Uterus (tissue), 4 donors: ENCODE measurements at places on chromosomes 12 and 14.

DNA sequence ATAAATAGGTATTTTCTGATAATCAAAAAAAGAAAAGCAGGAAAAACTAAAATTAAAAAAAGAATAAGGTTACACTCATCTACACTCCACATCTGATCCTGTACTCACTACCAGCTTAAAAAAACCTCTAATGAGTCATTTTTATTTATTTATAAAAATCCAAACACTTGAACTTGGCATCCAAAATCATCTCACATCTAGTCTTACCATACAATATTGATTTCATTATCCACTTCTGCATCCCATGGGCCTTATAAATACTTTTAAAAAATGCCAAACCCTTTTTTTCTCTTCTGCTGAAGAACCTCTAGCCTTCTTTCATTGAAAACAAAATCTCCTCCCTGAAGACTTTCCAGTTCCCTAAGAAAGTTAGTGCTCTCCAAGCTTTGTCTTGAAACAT lies 109.7 kb downstream of the TMTC3 start:
- H3K27ac ChIP-seq: no peak overlapping the region
- no peaks in the 10 kb centered on the region for H3K4me1 ChIP-seq
- no peaks in the 10 kb centered on the region for H3K36me3 ChIP-seq
- H3K27me3 ChIP-seq: no peaks in the 10 kb centered on the region

DNA sequence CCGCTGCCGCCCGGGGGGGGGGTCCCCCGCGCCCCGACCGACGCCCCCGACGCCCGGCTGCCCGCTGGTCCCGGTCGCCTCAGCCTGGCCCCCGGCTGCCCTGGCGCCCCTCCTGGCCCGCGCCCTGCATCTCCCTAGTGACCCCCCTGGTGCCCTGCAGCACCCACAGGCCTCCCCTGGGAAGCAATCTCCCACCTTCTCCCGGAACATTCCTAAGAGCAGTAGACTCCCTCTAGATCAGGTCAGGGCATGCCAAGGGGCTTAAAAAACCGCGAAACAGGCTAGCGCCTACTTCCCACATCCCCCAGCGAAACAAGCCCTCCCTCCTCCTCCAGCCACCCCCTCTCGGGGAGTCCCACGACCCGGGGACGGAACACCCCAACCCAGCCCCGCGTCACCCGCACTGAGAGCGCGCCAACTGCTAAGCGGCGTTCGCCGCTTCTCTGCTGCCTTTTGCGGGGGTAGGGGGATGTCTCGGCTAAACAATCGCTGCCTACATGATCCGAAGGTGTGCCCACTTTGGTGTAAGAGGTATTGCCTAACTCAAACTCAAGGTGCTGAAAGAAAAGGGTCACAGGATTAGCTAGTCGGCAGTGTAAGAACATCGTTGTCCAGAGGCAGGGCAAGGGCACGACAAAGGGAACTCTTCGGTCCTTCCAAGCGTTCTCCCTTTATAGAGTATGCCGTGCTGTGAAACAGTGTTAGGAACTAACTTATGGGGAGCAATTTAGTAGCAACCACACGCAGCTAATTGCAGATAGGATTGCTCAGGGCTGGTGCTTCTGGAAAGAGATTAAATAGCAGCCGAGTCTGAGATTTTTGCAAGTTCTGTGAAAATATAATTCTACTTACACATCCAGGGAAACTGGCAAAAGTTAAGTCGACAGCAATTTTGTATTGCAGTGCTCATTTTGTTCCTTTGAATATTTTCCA lies 619 bp upstream of the NTN4 start:
- peak overlapping the region; percentile 72 for H3K27ac ChIP-seq
- H3K36me3 ChIP-seq: no peaks in the 10 kb centered on the region
- no peaks in the 10 kb centered on the region for H3K27me3 ChIP-seq
- H3K4me1 ChIP-seq: no peaks in the 10 kb centered on the region
- peak overlapping the region; percentile 69 for H3K4me3 ChIP-seq
- peak; percentile 24 for DNase-seq

GRCh38 chr12:65879878-65880277 lies 55.6 kb downstream of the HMGA2 start:
- no peaks in the 10 kb centered on the region for H3K36me3 ChIP-seq
- no peaks in the 10 kb centered on the region for H3K27me3 ChIP-seq
- H3K27ac ChIP-seq: no peak overlapping the region
- H3K4me3 ChIP-seq: no peak overlapping the region
- DNase-seq: no peak

GRCh38 chr12:3132636-3133404 lies 55.6 kb downstream of the TSPAN9 start:
- H3K4me1 ChIP-seq: peaks cover 11% of the 10 kb centered on the region
- no peak overlapping the region for H3K4me3 ChIP-seq
- H3K27me3 ChIP-seq: no peaks in the 10 kb centered on the region
- peak overlapping the region; percentile 71 for H3K27ac ChIP-seq
- DNase-seq: peak; percentile 54

GRCh38 chr12:113533842-113534375 lies 62.2 kb upstream of the LHX5 start:
- DNase-seq: no peak
- H3K4me3 ChIP-seq: no peak overlapping the region
- H3K27me3 ChIP-seq: no peaks in the 10 kb centered on the region
- no peak overlapping the region for H3K27ac ChIP-seq
- no peaks in the 10 kb centered on the region for H3K36me3 ChIP-seq

GRCh38 chr14:59028476-59029202 lies 159.8 kb upstream of the DAAM1 start:
- no peak overlapping the region for H3K27ac ChIP-seq
- H3K4me3 ChIP-seq: no peak overlapping the region
- no peaks in the 10 kb centered on the region for H3K36me3 ChIP-seq
- peak; percentile 58 for DNase-seq
- H3K27me3 ChIP-seq: no peaks in the 10 kb centered on the region
- no peaks in the 10 kb centered on the region for H3K4me1 ChIP-seq

DNA sequence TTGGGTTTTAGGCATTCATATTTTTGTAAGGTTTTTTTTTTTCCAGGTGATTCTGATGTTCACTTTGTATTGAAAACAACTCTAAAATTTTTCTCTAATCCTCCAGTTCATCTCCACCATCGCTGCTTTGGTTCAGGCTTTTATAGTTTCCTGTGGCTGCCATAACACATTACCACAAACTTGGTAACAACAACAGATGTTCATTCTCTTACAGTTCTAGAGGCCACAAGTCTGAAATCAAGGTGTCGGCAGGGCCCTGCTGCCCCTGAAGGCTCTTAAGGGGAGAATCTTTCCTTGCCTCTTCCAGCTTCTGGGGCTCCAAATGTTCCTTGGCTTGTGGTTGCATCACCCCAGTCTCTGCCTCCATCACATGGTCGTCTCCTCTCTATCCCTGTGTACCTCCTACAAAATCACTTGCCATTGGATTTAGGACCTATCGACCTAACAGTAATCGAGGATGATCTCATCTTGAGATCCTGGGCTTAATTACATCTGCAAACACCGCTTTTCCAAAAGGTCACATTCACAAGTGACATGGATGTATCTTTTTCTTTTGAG lies 55.2 kb downstream of the PELI2 start:
- H3K4me1 ChIP-seq: no peaks in the 10 kb centered on the region
- no peak for DNase-seq
- H3K27me3 ChIP-seq: no peaks in the 10 kb centered on the region
- H3K27ac ChIP-seq: no peak overlapping the region
- no peaks in the 10 kb centered on the region for H3K36me3 ChIP-seq
- no peak overlapping the region for H3K4me3 ChIP-seq

DNA sequence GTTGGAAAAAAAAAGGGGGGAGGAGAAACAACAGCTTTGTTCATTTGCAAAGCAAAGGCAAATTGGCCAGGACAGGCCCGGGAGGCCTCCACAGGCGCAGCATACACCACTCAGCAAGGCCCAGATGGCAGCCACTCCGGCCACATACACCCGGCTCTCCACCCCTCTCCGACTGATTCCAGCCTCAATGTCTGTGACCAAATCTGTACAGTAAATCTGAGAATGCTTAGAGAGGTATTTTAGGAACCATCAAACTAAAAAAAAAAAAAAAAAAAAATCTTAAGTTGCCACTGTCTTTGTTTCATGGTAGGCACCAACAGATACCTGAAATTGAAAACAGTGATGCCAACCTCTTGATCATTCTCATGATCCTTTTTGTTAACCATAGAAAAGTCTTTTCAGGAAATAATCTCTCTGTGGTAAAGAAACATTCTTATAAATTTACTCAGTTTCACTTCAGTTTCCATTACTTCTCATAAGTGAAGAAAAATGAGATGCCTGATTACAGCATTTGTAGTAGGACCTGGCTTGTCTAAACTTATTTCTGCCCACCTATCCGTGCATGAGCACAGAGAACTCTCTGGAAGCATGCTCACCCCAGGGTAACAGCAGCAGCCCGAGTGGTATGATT lies 20.2 kb downstream of the VPS37B start:
- no peak for DNase-seq
- H3K27me3 ChIP-seq: no peaks in the 10 kb centered on the region
- no peaks in the 10 kb centered on the region for H3K36me3 ChIP-seq
- H3K4me1 ChIP-seq: peaks cover 11% of the 10 kb centered on the region
